NCI-H1105 treated with DMSO at 0.1 percent for 48 hours (cell line): ENCODE measurements at places on chromosomes 7 and 10.

DNA sequence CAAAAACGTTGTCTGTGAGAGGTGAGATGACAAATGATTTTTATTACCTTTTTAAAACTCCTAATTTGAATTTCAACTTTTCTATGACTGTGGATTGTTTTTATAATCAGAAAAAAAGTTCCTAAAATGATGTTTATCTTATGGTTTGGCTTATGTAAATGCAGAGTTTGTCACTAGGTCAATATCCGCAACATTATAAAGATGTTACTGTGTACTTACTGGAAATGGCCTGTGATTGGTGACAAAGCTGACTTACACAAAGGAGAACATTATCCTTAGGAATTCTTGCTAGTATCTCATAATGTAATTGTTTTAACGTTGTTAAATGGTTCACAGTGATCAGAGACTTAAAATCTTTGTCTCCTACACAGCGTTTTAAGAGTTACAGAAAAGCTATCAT is 79.0 kb downstream of the SDK1 start:
- DNase-seq, result no peak

DNA sequence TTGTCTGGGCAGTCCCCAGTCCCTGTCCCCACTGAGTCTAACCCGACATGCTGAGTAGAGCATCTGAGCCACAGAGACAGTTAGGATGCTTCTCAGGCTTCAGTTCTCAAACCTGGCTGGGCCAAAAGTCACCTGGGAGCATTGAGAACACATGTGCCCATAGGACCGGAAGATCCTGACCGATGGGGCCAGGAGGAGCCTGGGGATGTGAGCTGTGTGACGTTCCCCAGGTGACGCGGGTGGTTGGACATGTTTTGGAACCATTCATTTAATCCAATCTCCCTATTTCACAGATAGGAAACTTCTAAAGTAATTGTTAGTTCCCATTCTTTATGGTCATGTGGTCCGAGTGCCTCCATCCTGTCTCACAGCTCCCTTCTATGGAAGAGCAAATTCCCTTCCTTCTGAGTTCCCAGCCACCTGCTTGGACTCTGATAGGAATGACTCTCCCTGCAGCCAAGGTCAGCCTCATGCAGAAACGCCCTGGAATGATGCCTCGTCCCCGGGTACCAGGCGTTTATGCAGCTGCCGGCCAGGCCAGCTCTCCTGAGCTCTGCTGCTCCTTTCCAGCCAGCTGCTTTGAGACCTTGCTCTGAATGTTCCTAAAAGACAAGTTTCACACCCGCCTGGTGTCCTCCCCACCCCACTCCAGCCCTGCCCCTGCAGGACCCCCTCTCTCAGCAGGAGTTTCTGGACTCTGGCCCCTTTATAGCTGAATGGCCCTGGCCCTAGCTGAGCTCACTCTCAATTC is 166.5 kb upstream of the RHEB start:
- no peak for DNase-seq

- DNase-seq, result no peak
These were observed 80.4 kb downstream of the UBE3C start for GRCh38 chr7:157219154-157219553.

- DNase-seq, result peak; percentile 47
These were observed 1.7 kb downstream of the ZEB1 start for GRCh38 chr10:31320550-31321211.

DNA sequence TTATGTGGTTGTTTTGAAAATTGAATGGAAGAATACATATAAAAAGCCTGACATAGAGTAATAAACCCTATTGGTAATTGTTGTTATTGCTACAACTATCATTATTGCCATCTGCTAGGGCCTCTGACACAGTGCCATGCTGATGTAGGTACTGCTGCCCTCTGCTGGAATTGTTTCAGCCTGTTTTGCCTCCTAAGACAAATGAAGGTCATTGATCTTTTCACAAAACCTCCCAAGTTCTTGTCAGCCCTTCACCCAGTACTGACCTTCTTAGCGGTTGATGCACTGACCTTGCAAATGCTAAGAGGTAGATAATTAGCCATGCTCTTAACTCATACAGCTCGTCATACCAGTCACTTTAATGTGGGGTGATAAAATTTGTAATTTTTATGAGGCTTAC is 975.2 kb downstream of the SORCS1 start:
- DNase-seq, result no peak

- DNase-seq, result no peak
These were observed 118.6 kb downstream of the RNF32 start for GRCh38 chr7:156759143-156759542.

- DNase-seq, result no peak
These were observed 179.5 kb upstream of the HGF start for GRCh38 chr7:81949306-81949705.

DNA sequence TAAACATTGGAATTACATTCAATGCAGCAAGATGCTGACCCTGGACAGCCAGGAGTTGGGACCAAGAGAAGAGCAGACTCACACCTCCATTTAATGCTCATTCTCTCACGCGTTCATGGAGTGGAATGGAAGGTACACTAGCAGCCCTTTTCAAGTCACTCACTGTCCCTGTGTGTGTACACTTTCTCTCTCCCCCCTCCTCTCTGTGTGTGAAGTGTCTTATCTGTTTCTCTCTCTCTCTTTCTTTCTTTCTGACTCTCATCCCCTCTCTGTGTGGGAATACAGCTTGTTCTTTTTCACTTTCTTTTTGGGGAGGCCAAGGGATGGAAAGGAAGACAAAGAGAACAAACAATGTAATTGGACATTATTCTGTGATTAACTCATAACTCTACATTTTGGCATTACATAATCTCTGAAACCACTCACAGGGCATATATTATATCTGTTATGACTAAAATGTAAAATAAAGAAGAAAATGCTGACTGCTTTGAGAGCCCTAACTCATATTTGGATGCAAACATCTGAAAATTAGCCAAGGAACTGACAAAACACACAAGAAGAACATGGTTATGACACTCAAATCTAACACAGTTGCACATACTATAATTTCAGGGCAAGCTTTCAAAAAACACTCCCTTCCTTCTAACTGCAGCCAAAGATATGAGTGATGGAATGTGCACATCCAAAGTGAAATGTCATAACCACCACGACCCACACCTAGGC is 188.8 kb downstream of the PARD3 start:
- DNase-seq, result no peak

DNA sequence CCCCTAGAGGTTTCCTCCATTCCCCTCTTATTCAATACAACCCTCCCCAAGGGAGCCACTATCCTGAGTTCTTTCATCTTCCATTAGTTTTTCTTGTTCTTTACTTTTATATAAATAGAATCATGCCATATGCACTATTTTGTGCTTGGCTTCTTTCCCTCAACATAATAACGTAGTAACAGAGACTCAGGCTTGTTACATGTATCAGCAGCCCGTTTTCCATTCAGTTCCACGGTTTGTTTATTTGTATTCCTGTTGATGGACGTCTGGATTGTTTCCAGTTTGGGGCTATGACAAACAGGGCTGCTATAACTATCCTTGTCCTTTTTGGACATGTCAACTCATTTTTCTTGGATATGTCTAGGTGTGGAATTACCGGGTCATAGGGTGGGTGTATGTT is 264.4 kb upstream of the MKI67 start:
- DNase-seq, result peak; percentile 1

DNA sequence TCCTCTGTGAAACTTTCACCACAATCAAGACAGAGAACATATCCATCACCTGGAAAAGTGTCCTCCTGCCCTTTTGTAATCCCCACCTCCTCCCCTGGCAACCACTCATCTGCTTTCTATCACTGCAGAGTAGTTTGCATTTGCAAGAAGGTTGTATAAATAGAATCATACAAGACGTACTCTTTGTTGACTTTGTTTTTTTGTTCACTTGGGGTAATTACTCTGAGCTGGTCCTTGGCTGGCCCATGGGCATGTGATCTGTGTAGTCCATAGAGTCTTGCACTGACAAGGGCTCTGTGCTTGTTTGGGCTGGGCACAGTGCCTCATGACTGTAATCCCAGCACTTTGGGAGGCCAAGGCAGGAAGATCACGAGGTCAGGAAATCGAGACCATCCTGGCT is 7.8 kb upstream of the HACD1 start:
- no peak for DNase-seq

DNA sequence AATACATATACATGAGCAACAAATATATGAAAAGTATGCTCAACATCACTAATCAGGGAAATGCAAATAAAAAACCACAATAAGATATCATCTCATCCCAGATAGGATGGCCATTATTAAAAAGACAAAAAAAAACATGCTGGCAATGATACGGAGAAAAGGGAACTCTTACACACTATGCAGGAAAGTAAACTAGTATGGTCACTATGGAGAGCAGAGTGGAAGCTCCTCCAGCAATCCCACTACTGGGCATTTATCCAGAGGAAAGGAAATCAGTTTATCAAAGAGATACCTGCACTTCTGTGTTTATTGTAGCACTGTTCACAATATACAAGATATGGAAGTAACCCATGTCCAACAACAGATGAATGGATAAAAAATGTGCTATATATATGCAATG is 217.5 kb downstream of the SDK1 start:
- no peak for DNase-seq

DNA sequence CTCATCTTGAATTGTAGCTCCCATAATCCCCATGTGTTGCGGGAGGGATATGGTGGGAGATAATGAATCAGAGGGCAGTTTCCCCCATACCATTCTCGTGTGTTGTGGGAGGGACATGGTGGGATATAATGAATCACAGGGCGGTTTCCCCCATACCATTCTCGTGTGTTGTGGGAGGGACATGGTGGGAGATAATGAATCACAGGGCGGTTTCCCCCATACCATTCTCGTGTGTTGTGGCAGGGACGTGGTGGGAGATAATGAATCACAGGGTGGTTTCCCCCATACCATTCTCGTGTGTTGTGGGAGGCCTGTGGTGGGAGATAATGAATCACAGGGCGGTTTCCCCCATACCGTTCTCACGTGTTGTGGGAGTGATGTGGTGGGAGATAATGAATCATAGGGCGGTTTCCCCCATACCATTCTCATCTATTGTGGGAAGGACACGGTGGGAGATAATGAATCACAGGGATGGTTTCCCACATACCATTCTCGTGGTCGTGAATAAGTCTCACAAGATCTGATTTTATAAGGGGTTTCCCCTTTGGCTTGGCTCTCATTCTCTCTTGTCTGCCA is 271.0 kb downstream of the MAD1L1 start:
- DNase-seq, result no peak

DNA sequence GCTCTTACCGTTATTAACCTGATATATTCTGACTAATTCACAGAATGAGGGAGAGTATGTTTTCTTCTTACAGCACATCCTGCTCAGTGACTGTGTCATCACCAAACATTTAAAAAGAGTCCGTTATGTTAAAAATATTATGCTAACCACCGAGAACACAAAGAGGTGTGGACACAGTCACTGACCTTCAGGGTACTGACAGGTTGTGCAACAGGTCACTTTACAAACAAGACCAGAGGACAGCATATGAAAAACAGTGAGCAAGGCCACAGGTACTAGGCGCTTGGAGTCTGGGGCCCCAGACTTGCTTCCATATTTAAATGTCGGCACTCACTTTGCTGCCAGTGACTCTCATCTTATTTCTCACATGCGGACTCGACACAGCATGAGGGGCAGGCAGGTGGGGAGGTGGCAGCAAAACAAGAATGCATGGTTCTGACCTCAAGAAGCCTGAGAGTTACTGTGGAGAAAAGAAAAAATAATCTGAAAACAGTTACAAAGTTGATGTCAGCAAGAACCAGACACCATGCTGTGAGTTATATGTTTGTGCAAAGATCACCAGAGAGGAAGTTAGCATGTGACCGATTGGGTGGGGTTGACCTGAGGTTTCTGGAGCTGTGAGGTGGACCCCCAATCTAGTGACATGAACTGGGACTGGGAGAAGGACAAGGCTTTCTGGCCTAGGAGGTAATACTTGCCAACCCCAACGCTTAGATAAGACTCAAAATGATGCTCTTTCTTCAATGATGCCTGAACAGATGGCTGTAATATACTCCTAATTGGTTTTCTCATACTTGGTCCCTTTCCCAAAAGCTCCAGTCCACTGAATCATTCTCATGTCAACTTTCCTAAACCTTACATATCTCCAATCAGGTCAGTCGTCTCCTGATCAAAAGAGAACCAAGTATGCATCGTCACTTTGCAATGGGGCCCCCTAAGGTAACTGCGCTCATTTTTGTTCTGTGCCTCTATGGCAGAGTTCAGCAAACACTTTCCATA is 102.4 kb downstream of the HIPK2 start:
- no peak for DNase-seq

- DNase-seq, result no peak
These were observed 740 bp downstream of the HTR7 start for GRCh38 chr10:90856964-90857634.
